Diencephalon (tissue), 1 donor: ENCODE measurements at places on chromosomes 5 and 9. TPM values are rescaled to one million over a fixed set of nuclear protein-coding genes. Genes with fewer than 3 reads are reported as not detected.

FOXD4L6 gene
- total RNA-seq, result 0.46 TPM

HSD17B3 gene
- not detected for total RNA-seq

IFNK gene
- not detected for total RNA-seq

SCGB3A2 gene
- total RNA-seq, result not detected

CEL gene
- 0.46 TPM for total RNA-seq

GLRA1 gene
- total RNA-seq, result 5.5 TPM

GABRA1 gene
- 76.6 TPM for total RNA-seq

IRF1 gene
- total RNA-seq, result 3.2 TPM

FKBP15 gene
- 14.8 TPM for total RNA-seq

GPRIN1 gene
- total RNA-seq, result 67.8 TPM

NDOR1 gene
- total RNA-seq, result 3.9 TPM

LECT2 gene
- not detected for total RNA-seq

SPINK5 gene
- total RNA-seq, result not detected

IFNA4 gene
- not detected for total RNA-seq

UBLCP1 gene
- 28.6 TPM for total RNA-seq

SHB gene
- total RNA-seq, result 13.4 TPM

LHX6 gene
- total RNA-seq, result 22.1 TPM

FRRS1L gene
- total RNA-seq, result 132 TPM

PTPA gene
- 67.6 TPM for total RNA-seq

LCN15 gene
- not detected for total RNA-seq

EXOSC3 gene
- total RNA-seq, result 58.1 TPM

KIF12 gene
- total RNA-seq, result 0.92 TPM

CPLANE1 gene
- total RNA-seq, result 77.7 TPM

NFIB gene
- total RNA-seq, result 67.6 TPM

LYRM7 gene
- 30.4 TPM for total RNA-seq

MRPL36 gene
- 30.9 TPM for total RNA-seq

FGFR4 gene
- 1.6 TPM for total RNA-seq

NOTCH1 gene
- 41.3 TPM for total RNA-seq

PDGFRB gene
- 28.6 TPM for total RNA-seq

AIF1L gene
- total RNA-seq, result 24.9 TPM

OBP2A gene
- total RNA-seq, result not detected

LCP2 gene
- 2.5 TPM for total RNA-seq

SPATA31E1 gene
- total RNA-seq, result not detected

IFNA21 gene
- total RNA-seq, result not detected

PSMD5 gene
- total RNA-seq, result 37.8 TPM

NDUFS4 gene
- total RNA-seq, result 131 TPM

EIF4E1B gene
- 0.46 TPM for total RNA-seq

PCDHB14 gene
- 12.7 TPM for total RNA-seq

PROB1 gene
- total RNA-seq, result 2.8 TPM

CBY3 gene
- 0.46 TPM for total RNA-seq

OSMR gene
- total RNA-seq, result 2.8 TPM

JAKMIP2 gene
- 55.6 TPM for total RNA-seq

DOCK8 gene
- 4.2 TPM for total RNA-seq

PCDHB15 gene
- total RNA-seq, result 22.6 TPM
